ENCODE measurements at places on chromosomes 4 and X.

GRCh38 chr4:118745357-118745756 is 60.2 kb downstream of the METTL14 start:
- DNase-seq: no peak

DNA sequence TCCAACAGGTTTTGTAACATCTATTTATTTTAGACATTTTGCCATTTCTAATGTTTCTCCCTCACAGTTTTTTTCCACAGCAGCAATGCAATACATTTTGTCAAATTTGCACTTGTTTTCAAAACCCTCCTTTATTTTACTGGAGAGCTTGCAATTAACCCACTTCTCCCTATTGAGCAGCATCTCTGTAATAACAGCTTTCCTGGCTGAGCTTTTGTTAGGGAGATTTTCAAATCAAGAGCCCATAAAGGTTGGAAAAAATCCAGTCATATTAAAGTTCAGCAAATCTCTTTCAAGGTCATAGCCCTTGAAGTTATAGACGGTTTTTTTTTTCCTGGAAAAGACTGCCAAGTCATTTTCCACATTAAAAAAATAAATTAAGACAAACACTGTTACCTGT is 450.6 kb upstream of the TENM3 start:
- no peak for DNase-seq

DNA sequence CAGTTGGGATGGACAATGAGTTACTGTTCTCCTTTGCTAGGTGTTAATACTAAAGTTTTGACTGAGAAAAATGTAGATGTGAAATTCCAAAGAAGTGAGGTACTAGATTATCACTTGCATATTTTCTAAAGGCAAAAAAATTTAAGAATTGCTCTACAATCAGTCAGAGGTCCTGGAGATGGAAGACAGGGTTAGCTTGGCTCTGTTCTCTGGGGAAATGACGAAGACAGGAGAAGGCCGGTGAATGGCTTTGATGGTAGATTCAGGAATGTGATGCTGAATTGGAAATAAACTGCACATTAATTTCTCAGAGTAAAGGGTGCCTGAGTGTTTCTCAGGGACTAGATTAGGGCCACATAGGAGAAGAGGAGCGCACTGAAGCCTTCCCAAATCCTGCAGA is 214.0 kb upstream of the LEF1 start:
- no peak for DNase-seq

- no peak for DNase-seq
These were observed 579 bp downstream of the ABCD1 start for GRCh38 chrX:153725039-153725831.

DNA sequence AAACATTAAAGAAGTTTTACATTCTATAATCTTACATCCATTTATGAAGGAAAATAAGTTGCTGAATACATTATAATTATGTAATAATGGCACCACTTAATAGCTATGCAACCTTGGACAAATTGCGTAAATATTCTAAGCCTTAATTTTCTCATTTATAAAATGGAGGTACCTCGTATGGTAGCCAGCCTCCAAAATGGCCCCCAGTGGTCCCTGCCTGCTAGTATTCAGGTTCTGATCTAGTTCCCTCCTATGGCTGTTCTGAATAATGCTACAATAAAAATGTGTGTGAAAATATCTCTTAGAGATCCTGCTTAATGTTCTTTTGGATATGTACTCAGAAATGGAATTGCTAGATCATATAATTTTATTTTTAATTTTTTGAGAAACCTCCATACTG is 11.0 kb upstream of the NKX3-2 start:
- no peak for DNase-seq

GRCh38 chrX:154013614-154014360 is 5.9 kb downstream of the IRAK1 start:
- DNase-seq: peak; percentile 45

GRCh38 chr4:8552024-8552423 is 28.2 kb upstream of the GPR78 start:
- no peak for DNase-seq

DNA sequence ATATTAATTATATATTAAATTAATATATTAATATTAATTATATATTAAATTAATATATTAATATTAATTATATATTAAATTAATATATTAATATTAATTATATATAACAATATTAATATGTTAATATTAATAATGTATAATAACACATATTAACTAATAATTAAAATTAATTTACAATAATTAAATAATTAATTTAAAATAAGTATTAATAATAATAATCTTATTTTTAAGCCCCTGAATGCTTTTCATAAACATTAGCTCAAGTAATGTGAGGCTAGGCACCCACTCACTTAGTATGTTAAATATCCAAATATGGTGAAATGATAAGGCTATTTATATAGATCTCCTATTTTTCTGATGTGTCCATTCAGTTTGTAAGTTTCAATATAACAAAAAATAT is 26.9 kb downstream of the NKX6-1 start:
- DNase-seq: no peak

- DNase-seq: no peak
These were observed 62.2 kb downstream of the DTHD1 start for GRCh38 chr4:36343501-36344175.

GRCh38 chr4:40626183-40626990 is 3.3 kb downstream of the RBM47 start:
- DNase-seq: no peak

- DNase-seq: no peak
These were observed 4.5 kb downstream of the ANXA5 start for GRCh38 chr4:121692261-121692660.

GRCh38 chr4:160848901-160849760 is 1314.7 kb downstream of the FSTL5 start:
- DNase-seq: no peak

DNA sequence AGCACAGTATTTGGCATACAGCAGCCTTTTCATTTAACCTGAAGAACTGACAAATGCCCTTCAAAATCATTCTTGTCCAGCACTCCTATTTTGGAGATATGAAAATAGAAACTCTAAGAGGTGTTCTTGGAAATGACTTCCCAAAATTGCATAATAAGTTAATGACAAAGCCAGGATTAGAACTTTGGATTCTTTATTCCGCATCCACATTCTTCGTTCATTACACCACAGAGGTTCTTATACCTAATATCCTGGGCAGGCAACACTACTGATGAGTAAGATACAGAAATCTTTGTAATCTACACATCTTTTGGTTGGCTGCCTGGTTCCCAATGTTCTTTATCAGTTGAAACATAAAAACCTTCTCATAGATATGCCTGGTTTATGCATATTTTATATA is 5.9 kb downstream of the COL25A1 start:
- DNase-seq: no peak

DNA sequence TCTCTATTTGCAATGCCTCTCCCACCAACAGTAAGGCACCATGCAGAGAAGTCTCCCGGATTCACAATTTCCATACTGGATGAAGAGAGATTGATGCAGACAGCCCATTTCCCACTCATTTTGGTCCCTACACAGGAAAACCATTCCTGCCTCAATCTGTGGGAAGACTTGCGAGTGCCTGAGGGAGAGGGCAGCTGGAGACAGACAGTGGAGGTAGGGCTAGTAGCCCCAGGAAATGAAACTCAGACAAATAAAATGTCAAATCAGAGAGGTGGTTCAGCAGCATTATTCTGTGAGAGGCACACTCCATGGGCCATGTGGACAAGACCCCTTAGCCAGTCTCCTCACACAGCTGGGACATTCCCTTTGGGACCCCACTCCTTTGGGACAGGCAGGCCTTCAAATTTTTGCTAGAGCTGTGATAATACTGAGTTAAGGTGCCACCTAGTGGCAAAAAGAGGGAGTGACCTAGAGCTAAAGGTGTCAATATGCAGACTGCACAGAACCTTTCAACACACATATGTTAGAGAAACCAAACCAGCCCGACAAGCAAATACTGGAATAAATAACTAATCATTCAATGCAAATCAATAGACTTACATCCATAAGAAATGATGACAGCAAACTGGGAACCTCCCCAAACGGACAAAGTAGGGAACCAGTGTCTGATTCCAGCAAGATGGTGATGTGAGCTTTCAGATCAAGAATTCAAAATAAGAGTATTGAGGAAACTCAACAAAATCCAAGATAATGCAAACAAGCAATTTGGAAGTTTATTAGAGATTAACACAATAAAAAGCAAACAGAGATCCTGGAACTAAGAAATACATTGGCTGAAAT is 1865.3 kb upstream of the AGA start:
- DNase-seq: no peak

- DNase-seq: no peak
These were observed 79.2 kb downstream of the ARAP2 start for GRCh38 chr4:36164900-36165630.

- no peak for DNase-seq
These were observed 40.6 kb upstream of the MXD4 start for GRCh38 chr4:2302387-2303119.

DNA sequence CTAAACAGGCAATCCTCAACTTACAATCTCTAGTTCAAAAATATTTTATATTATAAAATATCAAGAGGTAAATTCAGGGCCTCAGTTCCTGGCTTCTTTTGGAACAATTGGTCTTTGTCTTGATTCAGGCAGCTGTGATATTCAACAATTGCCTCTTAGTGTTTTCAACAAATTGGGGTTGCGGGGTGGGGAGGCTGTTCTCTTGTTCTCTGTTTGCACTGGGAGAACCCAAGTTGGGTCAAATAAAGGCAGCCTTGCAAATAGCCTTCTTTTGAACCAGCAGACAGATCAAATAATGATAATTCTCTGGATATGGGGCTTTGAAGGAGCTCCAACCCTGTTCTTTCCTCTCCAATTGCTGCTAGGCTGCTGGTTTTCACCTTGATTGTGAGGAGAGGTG is 142.5 kb downstream of the COL4A5 start:
- no peak for DNase-seq

DNA sequence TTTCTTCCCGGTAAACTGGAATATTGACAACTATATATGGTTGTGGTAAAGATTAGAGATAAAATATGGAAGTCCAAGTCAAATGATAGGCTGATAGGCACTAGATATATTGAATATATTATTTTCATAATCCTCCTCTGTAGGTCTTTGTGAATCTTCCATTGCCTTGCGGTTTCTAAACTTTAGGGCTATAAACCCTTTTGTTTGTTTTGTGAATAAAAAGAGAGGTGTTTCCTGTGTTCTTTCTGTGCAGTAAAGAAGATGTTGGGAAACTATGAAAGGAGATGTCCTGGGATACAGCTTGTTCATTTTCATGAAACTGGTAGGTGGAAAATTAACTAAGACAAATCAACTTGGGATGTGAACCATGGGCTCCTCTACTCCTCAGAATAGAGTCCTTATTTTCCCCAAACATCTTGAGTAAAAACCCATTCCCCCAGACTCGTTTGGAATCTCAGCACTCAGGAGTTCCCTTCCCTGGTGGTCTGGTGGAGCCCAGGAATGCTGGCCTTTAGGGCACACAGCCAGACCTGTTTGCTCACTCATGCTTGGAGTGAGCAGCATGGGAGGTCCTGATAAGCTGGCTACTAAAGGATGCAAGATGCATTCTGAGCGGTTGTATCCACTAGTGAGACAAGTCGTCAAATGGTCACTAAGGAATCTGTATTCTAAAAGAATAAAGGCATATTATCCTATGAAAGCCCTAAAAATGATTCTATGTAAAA is 22.2 kb downstream of the PRDM8 start:
- DNase-seq: no peak

DNA sequence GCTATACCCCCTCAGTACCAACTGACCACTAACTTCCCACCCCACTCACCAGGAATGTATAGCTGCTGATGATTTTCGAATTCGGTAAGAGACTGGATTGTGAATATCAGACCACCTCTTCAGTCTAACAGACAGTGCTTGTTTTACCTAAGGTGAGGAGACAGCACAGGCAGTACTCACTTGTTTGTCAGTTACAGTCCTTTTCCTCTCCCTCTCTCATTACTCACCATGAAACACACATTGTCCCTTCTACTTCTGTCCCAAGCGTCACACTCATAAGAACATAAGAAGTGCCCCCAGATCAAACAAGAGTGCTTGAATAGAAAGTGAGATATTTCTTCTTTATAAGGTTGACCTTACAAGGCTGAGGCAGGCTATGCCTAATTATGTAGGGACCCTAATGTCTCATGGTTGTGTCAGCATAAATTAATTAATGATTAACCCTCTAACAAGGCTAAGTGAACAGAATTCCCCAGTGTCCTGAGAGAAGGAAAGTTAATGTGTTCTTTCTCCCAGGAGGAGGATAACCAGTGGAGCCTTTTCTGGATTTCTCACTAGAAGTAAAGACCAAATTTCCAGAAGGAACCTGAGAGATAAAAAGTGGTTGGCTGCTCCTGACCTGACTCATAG is 32.2 kb downstream of the ZCCHC12 start:
- no peak for DNase-seq

- no peak for DNase-seq
These were observed 151.1 kb upstream of the ADGRL3 start for GRCh38 chr4:61049018-61049417.

DNA sequence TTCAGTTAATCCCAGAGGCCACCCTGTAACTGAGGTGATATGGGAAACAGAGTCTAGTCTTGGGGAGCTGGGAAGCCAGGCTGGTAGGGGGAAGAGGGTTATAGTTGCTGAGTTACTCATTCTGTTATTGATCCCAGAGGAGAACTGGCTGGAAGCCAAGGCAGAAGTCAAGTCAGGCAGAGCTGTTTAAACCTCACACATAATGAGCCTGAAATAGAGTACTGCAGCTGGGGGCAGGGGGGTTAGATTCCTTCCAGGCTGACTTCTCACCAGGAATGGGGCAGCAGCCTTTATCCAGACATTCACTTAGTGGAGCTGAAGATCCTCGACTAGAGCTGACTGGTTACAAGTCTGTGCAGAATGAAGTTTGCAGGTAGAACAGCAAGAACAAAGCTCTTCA is 144.9 kb downstream of the C4orf33 start:
- no peak for DNase-seq

DNA sequence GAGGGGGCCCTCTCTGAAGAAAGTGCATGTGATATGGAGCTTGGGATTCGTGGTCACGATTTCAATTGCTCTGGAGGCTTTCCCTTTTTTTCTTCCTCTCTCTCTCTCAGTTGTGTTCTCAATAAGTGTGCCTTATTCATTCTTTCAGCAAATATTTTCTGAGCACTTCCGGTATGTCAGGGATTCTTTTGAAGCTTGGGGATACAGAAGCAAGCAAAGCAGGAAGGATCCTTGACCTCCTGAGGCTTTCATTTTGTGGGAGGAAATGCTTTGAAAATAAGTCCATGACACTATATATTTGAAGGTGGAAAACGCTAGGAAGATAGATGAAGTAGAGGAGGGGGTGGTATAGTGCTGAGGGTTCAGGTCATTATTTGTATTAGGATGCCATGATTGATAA is 12.6 kb upstream of the GABRE start:
- DNase-seq: no peak

DNA sequence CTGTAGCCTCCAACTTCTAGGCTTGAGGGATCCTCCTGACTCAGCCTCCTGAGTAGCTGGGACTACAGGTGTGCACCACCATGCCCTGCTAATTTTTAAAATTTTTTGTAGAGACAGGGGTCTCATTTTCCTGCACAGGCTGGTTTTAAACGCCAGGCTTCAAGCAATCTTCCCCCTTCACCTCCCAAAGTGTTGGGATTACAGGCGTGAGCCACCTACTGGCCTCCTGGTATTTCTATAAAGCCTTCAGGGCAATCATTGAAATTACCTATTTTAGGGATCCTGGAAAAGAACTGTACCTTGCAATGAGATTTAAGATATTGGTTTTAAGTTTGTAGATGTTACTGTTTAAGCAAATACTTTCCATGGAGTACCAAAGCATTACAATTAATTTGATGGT is 13.5 kb upstream of the PLS3 start:
- DNase-seq: no peak

Data from cerebellum (tissue), 4 donors.